ENCODE measurements at places on chromosomes 2 and 18. TPM values are rescaled to one million over a fixed set of nuclear protein-coding genes. Genes with fewer than 3 reads are reported as not detected.

The OSR1 gene
- total RNA-seq = 0.45 TPM

GRCh38 chr2:10331027-10331701 is 28.5 kb downstream of the HPCAL1 start:
- no peaks in the 10 kb centered on the region for H3K27me3 ChIP-seq
- H3K4me1 ChIP-seq = peaks cover 44% of the 10 kb centered on the region
- H3K27ac ChIP-seq = peak overlapping the region; percentile 78
- no peak overlapping the region for H3K4me3 ChIP-seq
- no peak for DNase-seq
- H3K36me3 ChIP-seq = peaks cover 4% of the 10 kb centered on the region

The UGT1A8 gene
- not detected for total RNA-seq

GRCh38 chr18:4106407-4107033 is 348.6 kb downstream of the DLGAP1 start:
- peak; percentile 85 for DNase-seq
- peaks cover 24% of the 10 kb centered on the region for H3K4me1 ChIP-seq
- no peaks in the 10 kb centered on the region for H3K36me3 ChIP-seq
- H3K27me3 ChIP-seq = no peaks in the 10 kb centered on the region

The UGT1A5 gene
- not detected for total RNA-seq

DNA sequence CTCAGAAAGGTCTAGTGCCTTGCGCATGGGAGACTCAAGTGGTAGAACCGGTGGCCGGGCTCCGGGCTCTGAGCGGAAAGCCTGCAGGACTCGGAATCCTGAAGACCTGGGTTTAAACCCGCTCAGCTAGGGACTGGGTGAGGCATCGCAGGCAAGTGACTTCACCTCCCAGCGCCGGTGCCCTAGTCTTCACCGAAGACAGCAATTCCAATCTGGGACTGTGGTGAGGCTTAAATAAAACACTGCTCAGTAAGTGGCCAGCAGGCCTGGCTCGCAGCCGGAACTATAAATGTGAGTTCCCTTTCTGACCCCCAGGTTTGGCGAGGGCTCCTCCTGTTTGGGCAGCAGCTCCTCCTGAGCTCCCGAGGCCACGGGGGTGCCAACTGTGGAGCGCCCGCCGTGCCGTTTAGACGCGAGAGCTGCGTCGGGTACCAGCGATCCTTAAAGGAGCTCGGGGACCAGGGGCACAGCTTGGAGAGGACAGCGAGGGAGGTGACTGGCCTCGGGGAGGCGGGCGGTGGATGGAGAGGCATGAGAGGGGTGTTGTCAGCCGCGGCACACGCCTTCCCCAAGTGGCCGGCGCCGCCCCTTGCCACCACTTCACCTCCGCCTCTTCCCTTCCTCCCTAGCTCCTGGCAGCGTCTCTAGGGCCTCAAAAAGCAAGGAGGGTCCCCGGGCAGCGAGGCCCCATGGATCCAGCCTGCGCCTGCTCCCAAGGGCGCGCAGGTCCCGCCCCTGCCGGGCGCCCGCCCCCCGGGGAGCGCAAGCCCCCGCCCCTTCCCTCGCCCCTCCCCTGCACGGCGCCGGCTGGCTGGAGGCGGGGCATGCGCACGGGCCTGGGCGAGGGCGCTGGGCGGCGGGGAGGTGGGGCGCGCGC is 757 bp upstream of the MTCL1 start:
- H3K27me3 ChIP-seq = peaks cover 42% of the 10 kb centered on the region
- no peaks in the 10 kb centered on the region for H3K36me3 ChIP-seq

The ALS2 gene
- 36.1 TPM for total RNA-seq

DNA sequence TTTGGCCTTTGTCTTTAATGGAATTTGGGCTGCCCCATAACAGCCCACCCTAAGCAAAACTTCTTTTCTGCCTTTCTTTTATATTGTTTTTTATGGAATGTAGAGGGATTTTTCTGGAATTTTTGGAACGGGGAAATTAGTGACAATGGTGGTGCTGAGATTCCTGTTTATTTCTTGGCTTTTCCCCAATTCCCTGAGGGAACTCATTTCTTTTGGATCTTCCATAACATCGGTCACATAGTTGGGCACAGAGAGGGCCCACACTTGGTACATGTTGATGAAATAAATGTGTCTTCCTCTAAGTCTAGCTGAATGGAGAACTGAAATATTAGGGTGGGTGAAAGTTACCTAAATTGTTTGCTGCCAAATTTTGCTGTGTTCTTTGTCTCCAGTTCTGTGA is 191.6 kb upstream of the TNP1 start:
- peaks cover 58% of the 10 kb centered on the region for H3K4me1 ChIP-seq
- H3K27me3 ChIP-seq = no peaks in the 10 kb centered on the region
- H3K4me3 ChIP-seq = no peak overlapping the region
- H3K27ac ChIP-seq = no peak overlapping the region

GRCh38 chr18:46222710-46223360 is 118.7 kb downstream of the HAUS1 start:
- DNase-seq = no peak
- H3K27ac ChIP-seq = no peak overlapping the region
- H3K27me3 ChIP-seq = no peaks in the 10 kb centered on the region
- peaks cover 6% of the 10 kb centered on the region for H3K4me1 ChIP-seq
- H3K4me3 ChIP-seq = no peak overlapping the region
- H3K36me3 ChIP-seq = no peaks in the 10 kb centered on the region
